Activated gamma-delta T cell treated with Interleukin-2 at 50 U/mL for 16 hours (primary cell): ENCODE measurements at places on chromosomes 16 and 17.

- DNase-seq: no peak
These were observed 17.6 kb upstream of the LGALS9 start for GRCh38 chr17:27613433-27613832.

- DNase-seq: peak; percentile 22
These were observed 585 bp downstream of the MLKL start for GRCh38 chr16:74700116-74700437.

DNA sequence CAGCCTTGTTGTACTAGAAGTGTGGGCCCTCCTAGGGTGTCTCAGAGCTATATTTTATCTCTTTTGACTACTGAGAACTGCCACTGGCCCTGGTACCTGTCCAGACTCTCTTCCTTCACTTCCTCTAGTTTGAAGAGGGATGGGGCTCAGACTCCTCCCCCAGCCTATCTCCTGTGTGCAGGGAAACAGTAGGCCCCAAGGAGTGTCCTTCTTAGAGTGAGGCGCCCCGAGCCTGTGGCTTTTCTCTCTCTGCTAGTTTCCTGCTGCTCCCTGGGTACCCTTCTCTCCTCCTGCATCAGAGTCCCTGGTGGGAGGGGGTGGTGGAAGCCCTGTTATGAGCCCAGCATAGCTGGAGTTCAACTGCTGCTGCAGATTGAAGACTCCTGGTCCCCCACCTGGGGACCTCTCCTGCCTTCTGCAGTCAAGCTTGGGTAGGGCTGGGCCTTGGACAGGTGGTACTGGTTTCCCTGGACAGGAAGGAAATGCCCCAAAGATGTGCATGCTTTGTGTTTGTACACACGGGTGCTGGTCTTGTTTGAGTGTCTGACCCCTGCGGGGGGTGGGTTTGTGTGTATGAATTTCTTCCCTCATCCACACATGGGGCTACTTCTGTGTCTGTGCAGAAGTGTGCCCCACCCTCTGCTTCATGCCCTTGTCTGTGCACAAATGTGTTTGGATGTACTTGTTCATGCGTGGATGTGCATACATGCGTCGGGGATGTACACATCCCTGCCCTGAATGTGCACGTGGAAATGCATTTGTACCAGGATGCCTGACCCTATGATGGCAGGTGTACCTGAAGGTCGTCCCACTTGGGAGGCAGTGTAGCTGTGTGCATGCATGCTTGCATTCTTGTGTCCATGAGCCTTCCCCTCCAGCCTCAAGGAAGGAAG is 6.9 kb downstream of the RARA start:
- no peak for DNase-seq

- no peak for DNase-seq
These were observed 9.0 kb downstream of the SMIM5 start for GRCh38 chr17:75642182-75642783.

DNA sequence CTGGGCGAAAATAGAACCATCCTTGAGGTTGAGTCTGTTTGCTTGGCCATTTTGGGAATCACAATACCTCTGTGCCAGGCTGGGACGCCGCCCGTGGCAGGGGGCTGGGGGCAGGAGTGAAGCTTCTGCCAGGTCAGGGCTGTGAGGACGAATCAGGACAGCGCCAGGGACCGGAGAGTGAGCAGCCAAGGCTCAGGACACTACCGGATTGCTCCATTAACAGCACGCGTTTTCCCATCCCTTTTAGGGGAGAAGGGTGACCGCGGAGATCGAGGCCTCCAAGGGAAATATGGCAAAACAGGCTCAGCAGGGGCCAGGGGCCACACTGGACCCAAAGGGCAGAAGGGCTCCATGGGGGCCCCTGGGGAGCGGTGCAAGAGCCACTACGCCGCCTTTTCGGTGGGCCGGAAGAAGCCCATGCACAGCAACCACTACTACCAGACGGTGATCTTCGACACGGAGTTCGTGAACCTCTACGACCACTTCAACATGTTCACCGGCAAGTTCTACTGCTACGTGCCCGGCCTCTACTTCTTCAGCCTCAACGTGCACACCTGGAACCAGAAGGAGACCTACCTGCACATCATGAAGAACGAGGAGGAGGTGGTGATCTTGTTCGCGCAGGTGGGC is 23.4 kb downstream of the C1QTNF1 start:
- no peak for DNase-seq

GRCh38 chr17:2406903-2407790 is 6.3 kb upstream of the MNT start:
- DNase-seq: no peak

- DNase-seq: no peak
These were observed at the start of gene EME2 for GRCh38 chr16:1772362-1772907. TSS of gene EME2 (plus strand) at chr16:1772810. CDS start at chr16:1773228, 418 bp downstream.

GRCh38 chr16:66649636-66650205 is 45.2 kb downstream of the CMTM3 start:
- no peak for DNase-seq

- DNase-seq: no peak
These were observed 5.0 kb downstream of the RSPRY1 start for GRCh38 chr16:57191056-57191571.

- DNase-seq: no peak
These were observed 283.7 kb downstream of the CPPED1 start for GRCh38 chr16:12519986-12520385.

GRCh38 chr16:64615630-64616280 is 506.1 kb downstream of the CDH11 start:
- no peak for DNase-seq

DNA sequence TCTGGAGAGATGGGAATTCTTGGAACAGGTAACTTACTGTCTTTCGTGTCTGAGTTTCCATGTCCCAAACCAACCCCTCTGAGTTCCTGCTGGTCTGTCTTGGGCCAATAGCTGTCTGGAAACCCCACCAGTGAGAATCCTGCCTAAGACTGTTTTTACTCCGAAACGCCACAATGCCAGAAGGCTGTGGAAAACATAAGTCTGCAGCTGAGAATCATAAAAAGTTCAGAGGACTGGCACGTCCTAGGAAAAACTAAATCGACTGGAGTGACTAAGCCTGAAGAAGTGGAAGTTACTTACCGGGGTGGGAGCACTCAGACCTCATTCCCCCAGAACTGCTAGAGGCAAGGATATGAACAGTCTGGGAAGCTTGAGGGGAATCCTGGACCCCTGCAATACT is 13.3 kb downstream of the LRRC75A start:
- DNase-seq: no peak

DNA sequence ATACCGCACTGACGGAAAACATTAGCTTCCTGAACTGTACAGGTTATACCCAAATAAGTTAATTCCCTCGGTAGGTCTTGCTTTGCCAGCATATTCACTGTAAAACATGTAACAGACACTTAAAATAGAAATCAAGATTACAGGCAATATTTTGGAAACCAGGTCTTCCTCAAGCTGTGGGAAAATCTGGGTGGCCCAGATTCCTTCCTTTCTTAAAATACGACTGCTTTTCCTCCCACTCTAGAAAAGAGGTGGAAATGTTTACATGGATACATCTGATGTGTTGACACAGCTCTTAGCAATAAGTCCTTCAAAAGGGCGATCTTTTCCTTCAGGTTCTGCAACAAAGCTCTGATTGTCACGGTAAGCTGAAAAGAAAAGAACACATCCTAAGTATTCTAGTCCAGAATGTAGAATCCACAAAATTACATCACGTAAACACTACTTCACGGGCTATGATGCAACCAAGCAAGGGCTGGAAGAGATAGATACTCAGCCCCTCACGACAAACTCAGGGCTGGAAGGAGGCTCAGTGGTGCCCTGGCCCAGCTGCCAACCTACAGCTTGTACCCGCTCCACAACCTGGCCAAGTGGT is 18.4 kb downstream of the STX8 start:
- DNase-seq: no peak

- DNase-seq: no peak
These were observed 49.9 kb downstream of the NT5M start for GRCh38 chr17:17352836-17353624.

DNA sequence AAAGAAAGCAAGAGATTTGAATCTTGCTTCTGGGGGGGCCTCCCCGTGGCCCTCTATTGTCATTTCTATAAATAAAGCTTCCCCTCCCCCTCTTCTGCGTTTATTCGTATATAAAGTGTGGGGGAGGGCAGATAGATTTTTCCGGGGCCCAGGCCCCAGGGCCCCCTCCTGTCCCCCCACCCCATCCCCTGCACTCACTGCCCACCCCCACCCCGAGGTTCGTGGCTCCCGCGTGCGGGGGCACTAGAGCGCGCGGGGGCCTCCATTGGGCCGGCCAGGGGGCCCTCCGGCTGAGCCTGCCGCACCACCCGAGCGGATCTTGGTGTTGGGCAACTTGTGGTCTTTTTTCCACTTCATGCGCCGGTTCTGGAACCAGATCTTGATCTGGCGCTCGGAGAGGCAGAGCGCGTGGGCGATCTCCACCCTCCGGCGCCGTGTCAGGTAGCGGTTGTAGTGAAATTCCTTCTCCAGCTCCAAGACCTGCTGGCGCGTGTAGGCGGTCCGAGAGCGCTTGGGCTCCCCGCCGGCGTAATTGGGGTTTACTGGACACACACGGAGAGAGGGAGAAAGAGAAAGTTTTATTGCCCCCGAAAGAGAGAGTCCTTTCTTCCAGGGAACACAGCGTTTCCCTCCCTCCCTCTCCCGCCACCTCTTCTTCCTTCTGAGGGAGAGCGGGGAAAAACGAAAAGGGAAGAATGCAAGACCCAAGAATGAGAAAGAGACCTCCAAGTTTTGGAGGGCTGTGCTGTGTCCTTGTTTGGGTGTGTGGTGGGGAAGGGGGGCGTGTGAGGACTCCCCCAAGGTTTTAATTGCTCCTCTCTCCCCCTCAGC is 1.5 kb downstream of the HOXB4 start:
- no peak for DNase-seq

DNA sequence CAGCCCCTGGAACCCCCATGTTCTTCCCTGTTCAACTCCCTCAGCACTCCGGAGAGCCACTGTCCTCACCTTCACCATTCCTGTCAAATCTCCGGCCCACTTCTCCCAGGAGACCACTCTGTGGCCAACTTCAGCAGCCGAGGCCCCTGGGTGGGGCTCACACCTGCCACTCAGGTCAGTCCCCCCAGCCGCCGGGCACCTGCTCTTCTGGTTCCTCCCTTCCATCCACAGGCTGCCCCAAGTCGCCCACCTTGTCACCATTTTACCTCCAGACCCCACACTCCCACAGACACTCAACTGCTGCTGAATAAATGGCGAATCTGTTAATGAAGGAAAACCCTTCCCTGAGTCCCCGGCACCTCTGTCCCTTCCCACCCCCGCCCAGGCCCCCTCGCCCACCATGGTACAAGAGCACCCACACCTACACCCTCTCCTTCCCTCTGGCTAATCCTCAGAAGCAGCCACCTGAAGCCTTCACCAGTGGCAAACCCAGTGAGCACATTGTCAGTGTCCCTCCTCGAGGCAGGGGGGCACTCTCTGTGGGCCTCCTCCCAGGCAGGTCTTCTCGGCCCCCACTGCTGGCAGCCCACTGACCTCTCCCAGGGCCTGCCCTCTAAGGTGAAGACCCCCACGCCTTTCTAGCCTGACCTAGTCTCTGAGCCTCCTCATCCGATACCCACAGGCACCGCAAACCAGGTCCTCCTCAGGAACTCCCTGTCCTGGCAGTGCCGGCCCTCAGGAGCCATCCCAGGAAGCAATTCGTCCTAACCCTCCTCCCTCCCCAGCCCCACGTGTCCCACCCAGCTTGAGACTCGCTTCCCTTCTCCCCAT is 8.2 kb downstream of the CANT1 start:
- no peak for DNase-seq

DNA sequence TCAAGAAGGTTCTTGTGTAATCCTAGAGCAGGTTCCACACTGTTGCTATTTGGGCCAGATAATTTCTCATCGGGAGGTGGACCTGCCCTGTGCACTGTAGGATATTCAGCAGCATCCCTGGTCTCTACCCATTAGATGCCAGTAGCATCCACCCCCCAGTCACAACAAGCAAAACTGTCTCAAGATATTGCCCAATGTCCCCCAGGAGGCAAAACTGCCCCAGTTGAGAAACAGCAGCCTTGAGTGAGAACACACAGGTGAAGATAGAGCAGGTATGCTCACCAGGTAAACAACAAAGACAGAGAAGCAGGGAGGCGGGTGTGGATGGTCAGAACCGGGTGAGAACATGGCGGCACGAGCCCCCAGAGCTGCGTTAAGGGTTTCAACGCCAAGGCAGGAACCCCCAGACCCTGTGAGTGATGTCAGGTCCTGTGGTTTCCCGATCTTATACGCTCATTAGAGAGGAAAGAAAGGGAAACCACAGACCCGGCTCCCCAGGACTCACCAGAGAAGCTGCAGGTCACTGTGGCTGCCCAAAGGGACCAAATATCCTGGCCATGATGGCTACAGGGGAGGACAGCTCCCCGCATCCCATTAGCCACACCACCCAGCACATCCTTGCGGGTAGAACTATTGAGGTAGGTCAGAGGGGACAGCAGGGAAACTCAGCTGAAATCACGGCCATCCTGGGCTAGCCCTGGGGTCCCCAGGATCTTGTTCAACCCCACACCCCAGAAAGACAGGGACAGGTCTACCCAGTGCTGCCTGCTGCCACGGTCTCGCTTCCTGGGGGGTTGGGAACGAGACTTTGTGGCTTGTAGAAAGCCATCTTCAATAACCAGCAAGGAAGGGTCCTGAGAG is 21.2 kb downstream of the CDC42EP4 start:
- no peak for DNase-seq

- DNase-seq: no peak
These were observed 4.3 kb upstream of the C16orf92 start for GRCh38 chr16:30018731-30019158.

DNA sequence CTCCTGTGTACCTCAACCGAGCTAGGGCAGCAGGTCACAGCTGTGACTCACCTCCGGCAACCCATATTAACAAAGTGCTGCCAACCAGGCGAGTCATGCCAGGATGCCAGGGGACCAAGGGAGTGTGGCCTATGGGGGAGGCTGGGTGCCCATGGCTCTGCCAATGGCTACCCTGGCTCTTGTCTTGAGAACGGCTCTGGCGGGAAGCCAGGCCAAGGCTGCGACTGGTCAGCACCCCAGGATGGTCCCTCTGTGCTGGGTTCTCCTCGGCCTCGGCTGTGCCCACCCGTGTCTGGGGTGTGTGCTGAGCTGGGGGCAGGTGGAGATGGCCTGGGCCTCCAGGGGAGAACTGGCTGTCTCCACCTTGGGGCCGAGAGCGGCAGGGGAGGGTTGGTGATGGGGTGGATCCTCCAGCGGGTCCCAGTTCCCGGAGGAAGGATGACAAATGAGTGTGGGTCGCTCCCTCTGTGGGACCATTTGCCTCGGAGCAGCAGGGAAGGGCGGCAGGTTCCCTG is 75.8 kb downstream of the MRC2 start:
- DNase-seq: no peak

- DNase-seq: no peak
These were observed 330.2 kb downstream of the C16orf95 start for GRCh38 chr16:86986809-86987487.

DNA sequence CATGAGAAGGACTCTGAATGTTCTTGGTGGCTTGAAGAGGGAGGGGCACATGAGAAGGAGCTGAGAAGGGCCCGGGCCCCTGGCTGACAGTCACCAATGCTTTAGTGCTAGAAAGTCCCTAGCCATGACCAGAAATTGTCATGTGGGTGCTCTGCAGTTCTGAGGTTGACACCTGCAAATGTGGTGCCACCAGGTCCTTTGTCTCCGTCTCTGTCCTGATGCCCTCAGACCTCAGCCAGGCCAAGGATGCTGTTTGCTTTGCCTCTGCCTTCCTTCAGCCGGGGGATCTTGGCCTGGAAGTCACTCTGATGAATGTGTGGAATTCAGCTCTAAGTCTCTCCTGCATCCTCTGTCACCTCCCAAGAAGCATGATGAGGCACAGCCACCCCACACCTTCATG is 63.6 kb downstream of the TNFRSF13B start:
- DNase-seq: no peak

- no peak for DNase-seq
These were observed 3.8 kb upstream of the STAT5B start for GRCh38 chr17:42279776-42280630.
